NCI-H524 treated with DMSO at 0.1 percent for 48 hours (cell line): ENCODE measurements at places on chromosomes 12 and 14.

DNA sequence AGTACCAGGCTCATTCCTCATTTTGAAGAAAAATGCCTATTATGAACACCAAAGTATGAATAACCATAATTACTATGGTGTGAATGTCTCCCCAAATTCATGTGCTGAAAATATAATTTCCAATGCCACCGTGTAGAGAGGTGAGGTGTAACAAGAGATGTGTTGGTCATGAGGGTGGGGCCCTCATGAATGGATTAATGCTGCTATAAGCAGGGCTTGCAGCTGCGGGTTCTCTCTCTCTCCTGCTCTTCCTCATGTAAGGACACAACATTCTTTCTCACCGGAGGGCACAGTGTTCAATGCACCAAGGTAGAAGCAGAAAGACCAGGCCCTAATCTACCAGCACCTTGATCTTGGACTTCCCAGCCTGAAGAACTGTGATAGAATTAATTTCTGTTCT lies 70.0 kb downstream of the TMTC1 start:
- DNase-seq: no peak

DNA sequence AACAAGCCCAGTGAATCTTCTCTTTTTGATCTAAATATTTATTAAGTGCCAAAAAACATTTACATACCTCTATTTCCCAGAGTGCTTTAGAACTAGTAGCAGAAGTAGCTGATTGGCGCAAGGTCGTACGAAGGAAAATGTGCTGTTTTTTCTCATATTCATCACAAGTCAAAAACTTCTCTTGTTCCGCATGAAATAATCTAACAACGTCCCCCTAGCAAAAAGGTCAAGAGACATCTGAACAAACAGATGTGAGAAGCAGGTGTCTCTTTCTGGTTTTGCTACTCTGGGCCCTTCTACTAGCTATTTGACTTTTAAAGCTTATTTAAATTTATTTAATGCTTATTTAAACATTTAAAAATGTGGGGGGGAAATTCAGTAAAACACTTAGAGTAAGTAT lies 117.8 kb downstream of the ITPR2 start:
- DNase-seq: no peak

GRCh38 chr12:67524861-67525616 lies 123.5 kb upstream of the DYRK2 start:
- DNase-seq: no peak

DNA sequence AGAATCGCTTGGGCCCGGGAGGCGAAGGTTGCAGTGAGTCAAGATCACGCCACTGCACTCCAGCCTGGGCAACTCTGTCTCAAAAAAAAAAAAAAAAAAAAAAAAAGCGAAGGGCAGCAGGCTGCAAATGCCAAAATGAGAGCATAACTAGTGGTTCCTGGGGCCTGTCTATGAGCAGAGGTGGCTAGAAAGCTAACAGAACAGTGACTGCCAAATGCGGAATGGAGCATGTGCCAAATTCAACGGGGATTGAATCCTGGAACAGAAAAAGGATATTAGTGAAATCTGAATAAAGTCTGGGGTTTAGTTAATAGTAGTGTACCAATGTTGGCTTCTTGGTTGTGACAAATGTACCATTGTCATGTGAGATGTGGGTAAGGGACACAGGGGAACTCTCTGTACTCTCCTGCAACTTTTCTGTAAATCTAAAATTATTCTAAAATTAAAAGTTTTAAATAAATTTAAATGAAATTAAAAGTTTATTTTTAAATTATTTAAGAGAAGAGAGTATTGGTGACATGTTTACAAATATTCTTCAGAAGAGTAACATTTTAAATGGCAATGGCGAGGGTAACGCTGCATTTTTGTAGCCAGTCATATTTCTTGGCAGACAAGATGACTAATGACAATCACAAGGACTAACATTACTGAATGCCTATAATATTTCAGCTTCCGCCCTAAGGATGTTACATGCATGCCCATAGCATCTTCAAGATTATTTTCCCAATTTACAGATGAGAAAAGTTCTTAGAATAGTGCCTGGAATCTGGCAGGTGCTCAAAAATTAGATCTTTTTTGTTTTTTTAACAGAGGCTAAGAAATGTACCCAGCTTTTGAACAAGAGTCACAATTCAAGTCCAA lies 28.9 kb upstream of the NUDT4 start:
- no peak for DNase-seq

- DNase-seq: peak; percentile 52
These were observed 156.8 kb upstream of the TMEM260 start for GRCh38 chr14:56422703-56423213.

- DNase-seq: no peak
These were observed 219.7 kb downstream of the SLC25A21 start for GRCh38 chr14:36952689-36953088.

DNA sequence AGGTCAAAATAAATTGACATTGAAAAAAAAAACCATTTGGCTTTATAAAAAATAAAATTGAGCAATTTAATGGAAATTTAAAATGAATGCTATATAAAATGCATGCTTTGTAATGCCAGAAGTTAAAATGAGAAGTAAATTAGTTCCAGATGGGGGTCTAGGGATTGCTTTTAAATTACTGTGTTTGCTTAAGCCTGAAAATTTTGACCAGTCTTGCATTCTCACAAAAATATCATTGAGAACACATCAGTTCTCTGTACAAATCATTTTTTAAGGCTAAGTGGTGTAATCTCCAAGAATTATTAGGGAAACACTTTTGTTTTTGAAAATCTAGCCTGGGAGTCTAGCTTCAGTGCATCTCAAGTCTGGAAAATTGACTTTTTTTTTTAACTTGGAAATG lies 90.7 kb downstream of the RERG start:
- DNase-seq: no peak

DNA sequence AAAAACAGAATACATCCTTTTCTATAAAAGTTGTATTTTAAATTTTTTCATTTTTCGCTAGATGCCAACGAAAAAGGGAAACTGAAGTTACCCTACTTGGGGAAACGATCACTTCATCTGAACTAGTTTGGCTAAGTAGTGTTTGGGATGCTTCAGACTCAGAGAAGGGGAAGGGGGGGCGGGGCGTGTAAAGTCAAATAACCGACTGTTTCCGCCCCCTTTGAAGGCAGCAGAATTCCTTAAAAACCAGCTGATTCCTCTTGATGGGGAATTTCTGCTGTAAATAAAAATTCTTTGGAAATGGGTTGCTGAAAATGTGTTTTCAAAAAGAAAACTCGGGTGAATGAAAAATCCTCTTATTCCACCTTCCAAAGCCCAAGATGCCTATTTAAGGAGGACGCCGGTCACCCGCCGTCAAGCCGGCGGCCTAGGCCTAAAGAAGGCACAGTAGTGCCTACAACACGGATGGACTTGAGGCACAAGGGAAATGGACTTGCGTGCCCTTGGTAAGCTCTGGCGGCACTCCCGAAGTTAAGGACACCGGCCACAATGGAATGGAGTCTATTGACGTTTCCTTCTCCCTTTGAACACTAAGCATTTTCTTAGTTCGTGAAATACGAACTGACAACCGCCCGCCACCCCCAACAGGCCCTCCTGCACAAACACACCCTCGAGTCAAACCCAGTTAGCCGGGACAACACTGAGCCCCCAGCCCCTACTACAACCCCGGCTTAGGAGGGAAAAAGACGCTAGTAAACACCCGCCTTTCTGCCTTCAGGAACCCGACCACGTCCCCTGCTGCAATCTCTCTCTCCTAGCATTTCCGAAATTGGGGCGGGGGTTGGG lies 1.9 kb downstream of the ATXN2 start:
- no peak for DNase-seq

DNA sequence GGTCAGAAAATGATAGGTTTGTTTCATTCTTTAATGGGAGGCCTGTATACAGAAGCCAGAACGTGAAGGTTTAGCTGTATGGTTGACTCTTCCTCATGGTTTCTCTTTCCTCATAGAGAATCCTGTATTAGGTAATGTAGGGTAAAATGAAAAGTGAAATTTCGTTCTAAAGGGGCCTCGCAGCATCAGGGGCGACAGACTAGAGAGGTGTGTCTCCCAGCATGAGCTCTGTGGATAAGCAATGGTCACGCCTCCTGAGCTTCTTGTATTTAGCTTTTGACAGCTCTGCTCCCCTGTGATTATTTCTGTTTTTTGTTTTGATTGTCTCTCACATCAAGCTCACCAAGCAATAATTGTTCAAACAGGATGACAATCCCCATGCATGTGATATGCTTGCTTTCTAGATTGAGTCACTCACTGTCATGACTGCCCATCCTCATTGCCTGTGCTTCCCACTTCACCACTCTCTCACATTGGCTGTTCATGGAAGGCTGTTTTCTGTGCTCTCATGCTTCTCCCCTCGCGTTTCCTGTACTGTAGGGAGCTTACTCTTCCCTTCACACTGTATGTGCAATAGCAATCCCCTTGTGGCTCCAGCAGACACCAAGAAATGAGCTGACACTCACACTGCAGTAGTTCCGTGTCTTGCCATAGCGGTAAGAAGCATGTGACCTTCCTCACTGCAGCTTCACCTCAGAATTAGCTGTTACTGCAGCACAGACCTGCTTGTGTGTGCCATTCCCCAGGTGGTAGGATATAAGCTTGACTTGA lies 44.0 kb downstream of the RAD52 start:
- no peak for DNase-seq

DNA sequence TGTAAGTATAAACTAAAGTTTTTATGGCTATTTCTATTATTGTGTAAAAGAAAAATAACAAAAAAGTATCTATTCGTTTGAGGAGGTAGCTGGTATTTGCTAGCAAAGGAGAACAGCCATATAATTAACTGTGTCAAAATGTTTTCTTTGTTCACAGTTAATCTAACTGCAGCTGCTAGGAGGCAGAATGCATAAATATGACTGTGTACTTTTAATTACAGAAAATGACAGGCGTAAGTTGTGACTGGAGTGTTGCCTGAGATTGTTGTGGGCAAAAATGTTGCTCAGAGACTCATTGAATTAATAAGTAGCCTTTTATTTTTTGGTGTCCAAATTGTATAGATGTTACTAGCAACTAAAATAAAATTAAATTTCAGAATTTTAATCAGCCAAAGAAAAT lies 33.5 kb downstream of the PTPRO start:
- no peak for DNase-seq

GRCh38 chr12:67355428-67356379 lies 86.5 kb downstream of the CAND1 start:
- no peak for DNase-seq

DNA sequence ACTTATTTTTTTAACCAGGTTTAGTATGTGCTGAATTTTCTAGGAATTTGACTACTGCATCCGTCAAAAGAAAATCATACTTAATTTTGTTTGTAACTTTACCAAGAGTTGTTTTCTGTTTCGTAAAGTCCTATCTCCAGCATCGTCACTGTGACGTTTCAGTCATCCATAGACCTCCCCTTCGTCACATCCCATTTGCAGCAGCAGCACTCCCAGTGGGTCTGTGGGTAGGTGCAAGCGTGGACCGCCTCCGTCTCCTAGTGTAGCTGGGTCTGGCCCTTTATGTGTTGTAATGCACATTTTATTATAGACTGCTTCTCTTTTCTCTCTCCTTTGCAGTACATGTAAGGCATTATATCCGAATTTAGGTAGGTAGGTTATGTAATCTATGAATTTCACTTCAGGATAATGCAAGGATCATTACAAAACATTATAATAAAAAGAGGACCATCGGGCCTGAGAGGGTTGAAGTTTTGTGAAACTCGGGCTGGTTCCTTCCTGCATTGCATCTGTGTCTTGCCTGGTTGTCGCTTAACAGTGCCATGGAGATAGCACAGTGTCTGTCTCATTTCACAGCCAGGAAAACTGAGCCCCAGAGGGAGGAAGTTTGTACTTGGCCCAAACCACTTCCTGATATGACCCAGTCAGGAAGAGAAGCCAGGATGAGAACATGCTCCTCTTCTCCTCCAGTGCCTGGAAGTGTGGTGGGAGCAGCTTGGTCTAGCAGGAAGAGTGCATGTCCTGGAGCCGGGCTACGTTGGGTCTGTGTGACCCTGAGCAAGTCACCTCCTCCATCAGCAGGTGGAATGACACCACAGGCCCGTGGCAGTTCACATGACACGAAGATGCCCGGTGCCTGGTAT lies 41.3 kb downstream of the EVL start:
- DNase-seq: no peak

DNA sequence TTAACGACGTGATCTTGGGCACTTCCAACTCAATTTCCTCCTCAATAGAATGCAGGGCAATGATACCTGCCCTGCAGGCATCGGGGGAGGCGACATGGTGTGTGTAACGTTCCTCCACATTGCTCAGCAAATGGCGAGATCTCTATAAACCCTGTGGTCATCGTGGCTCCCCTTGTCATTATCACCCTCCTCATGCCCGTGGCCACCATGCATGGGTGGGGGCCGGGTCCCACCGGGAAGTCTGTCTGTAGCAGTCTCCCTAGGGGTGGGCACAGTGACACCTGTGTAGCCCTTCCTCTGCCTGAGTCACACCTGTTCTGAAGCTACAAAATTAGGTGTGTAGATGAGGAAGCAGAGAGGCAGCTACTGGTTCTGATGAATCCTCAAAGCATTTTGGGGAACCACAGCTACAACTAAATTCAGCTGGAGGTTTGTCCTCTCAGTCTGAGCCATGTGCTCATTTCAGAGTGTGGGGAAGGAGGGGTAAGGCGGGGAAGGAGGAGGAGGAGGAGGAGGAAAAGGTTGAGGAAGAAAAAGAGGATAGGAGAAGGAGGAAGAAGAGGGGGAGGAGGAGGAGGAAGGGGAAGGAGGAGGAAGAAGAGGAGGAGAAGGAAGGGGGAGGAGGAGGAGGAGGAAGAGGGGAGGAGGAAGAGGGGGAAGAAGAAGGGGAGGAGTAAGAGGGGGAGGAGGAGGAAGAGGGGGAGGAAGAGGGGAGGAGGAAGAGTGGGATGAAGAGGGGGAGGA lies 11.0 kb upstream of the CACNA2D4 start:
- DNase-seq: no peak

DNA sequence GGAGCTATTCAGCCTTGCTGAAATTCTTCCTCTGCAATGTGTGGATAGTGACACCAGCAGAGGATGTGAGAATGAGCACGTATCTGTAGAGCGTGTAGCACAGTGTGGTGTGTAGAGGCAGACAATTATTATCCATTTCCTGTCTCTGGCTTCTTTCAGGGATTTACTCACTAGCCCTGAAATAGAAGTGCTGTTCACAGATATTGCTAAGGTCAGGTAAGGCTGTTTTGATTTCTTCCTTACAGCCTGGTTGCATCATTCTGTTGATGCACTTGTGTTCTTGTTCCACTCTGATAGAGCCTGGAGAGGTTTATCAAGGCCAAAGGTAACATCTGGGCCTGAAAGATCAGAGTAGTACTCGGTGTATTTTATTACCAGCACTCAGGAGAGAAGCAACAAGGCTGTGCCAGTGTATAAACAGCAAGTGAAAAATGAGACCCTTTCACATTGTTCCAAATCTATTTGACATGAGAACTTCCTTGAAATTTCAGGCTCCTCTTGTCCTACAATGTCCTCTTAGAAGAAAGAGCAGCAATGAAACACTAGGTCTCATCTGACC lies 16.7 kb downstream of the ARG2 start:
- DNase-seq: no peak

- no peak for DNase-seq
These were observed 18.2 kb upstream of the ANKLE2 start for GRCh38 chr12:132779781-132780353.

DNA sequence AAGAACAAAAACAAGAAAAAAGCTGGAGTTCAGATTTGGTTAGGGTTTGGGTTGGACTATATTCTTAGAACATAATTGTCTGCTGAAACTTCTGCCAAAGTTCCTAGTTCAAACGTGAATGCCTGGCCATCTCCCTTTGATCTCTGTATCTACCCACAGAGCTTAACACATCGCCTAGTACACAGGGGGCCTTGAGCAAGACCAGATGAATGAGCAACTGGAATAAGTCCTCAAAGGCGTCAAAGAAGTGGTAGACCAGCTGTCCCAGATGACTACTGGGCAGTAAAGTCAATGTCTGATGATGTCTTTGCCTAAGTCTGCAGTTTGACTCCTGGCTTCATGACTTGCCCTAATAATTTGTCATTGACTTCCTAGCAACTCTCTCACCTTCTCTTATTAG lies 13.9 kb upstream of the STAB2 start:
- DNase-seq: no peak
